ENCODE measurements at places on chromosomes 7 and 10. TPM values are rescaled to one million over a fixed set of nuclear protein-coding genes. Genes with fewer than 3 reads are reported as not detected.

The SPDYE9 gene
- polyA plus RNA-seq, result 0.37 TPM

The ACBD5 gene
- 44.0 TPM for polyA plus RNA-seq

The TEX36 gene
- polyA plus RNA-seq, result 0.07 TPM

The PTN gene
- polyA plus RNA-seq, result 98.3 TPM

The CACUL1 gene
- 24.1 TPM for polyA plus RNA-seq

The FGFBP3 gene
- polyA plus RNA-seq, result 1.9 TPM

The EVX1 gene
- polyA plus RNA-seq, result not detected

- peak; percentile 7 for DNase-seq
Measured at GRCh38 chr7:32941681-32942414, 15.4 kb upstream of the FKBP9 start.

DNA sequence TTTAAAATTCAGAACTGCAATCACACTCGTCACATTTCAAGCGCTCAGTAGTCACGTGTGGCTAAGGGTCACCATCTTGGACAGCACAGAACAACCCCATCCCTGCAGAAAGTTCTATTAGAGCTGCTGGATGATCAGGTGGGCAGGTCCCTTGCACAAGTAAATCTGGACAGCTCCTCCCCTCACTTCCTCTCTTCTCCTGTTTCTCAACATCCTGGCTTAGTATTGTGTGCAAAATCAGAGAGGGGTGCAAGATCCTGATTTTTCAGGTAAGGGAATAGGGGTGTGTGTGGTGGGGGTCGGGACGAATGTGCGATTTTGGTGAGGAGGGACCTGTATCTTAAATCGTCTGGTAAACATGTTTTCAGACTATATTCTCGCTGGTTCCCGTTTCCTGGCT, at the start of gene GIMAP4:
GIMAP4 (plus strand) TSS at position 222 of the 400 bp plus-strand sequence. CDS start 2,512 bp downstream, outside the sequence.
- DNase-seq, result no peak

DNA sequence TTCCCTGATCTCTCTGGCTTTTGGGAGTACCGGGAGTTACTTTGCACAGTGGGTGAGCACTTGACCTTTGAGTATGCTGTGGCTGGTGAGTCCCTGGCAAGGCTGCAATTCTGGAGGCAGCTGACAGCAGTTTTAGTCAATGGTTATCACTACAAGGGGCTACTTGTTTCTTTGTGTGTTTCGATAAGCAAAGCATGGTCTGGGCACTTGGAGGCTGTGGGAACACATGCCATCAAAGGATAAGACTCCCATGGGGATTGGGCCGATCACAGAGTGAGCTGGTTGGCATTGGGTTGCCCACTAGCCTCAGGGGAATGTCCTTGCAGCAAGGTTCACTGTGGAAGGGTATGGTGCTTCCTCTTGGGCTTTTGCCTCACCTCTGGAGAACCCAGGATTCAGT, 208.2 kb downstream of the SNX13 start:
- DNase-seq, result no peak

- DNase-seq, result no peak
Measured at GRCh38 chr7:52168085-52168484, 851.5 kb upstream of the COBL start.

DNA sequence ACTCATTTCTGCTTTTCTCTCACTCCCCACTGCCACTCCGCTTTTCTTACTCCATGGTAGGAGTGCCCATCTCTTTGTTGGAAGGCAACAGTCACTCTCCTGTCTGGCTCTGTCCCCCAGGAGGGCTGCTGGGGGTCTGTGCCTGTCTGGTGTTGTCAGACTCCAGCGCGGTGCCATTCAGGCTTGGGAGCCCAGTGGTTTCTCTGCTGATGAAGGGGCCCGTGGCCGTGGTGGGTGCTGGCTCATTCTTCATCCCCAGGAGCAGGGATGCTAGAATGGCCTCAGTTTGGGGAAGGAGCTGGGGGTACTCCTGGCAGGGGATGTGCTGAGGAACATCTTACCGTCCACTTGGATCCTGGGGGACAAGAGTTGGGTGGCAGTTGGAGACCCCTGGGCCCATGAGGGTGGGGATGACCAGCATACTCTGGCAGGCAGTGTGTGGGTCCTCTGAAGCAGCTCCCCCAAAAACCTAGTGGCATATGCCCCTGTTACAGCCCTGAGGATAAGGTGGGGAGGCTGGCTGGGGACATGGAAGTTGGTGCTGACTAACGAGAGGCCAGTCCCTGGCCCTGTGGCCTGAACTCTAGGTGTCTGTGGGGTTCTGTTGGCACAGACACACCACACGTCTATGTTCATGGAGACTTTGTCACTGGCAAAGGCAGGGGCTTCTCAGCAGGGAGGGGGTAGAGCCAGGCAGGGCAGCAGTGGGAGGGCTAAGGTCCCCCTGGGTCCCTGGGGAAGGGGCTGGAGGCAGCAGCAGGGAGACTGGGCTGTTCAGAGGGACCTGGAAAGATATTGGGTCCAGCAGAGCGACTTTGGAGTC, 102.8 kb upstream of the RET start:
- DNase-seq, result no peak

DNA sequence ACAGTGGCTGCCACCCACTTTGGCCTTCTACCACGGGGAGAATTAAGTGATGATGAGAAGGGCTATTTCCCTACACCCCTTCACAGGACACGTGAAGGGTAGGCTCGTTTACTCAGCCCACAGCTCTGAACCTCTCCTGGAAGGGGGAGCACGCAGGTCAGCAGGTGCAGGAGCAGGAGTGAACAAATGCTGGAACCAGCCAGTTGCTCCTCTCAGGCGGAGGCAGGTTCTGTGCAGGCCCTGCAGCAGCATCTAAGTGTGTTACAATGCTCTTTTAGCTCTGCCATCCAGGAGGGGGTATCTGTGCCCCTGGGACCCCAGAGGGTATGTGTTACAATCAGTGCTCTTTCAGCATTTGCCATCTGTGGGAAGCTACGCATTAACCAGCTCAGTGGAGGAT, 61.2 kb downstream of the AHR start:
- no peak for DNase-seq

- no peak for DNase-seq
Measured at GRCh38 chr10:125144206-125144605, 16.2 kb downstream of the CTBP2 start.

- no peak for DNase-seq
Measured at GRCh38 chr7:29878081-29878688, 71.9 kb downstream of the WIPF3 start.

- DNase-seq, result no peak
Measured at GRCh38 chr10:79132681-79133381, 64.1 kb downstream of the ZMIZ1 start.

DNA sequence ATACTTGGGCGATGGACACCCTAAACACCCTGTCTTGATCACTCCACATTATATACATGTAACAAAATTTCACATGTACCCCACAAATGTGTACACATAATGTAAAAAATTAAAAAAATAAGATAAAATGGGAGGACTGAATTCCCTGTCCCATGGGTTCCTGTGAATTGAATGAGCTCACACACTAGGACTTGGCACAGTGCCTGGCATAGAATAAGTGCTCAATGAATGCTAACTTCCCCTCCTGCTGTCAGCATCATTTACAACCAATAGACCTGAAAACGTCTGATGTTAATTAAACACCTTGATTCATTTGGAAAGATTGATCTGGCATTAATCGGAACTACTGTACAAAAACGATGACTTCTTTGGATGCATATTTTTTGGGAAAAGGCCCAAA, 117.3 kb upstream of the ZNF438 start:
- no peak for DNase-seq

DNA sequence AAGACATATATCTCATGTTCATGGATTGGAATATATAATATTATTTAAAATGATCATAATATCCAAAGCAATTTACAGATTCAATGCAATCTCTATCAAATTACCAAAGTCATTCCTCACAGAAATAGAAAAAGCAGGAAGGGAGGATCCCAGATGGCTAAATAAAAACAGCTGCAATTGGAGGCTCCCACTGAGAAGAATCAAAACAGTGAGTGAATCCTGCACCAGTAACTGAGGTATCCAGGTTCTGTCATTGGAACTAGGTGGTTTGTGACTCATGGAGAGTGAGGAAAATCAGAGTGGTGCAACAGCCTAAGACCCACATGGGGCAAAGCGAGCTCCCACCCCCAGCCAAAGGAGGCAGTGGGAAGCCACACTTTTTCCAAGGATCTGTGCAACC, 128.4 kb downstream of the MTERF1 start:
- no peak for DNase-seq

- DNase-seq, result no peak
Measured at GRCh38 chr7:143407287-143408251, 1.1 kb downstream of the EPHA1 start.

DNA sequence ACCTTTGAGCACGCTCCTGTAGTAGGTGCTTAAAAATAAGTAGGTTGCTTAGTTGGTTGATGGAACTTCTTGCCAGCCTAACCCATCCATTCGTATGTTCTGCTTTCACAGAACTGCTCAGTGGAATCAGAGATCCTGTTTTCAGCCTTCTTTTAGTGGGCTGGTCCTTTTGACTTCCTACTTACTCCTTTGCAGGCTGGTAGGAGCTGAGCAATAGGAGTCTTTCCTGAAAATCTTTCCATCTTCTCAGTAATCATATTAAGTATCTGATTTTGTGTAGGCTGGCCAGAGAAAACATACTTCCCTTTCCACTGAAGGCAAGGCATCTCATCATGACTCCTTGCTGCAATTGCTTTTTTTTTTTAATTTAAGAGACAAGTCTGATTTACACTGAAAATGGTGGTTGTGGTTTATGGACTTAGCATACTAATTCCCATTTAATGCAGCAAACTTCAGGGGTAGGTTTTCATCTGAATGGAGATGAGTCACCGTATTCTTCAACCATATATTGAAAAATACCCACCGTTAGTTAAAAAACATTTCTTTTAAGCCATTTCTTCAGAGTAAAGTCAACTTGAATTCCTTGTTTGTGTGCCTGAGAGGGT, 208.0 kb downstream of the ZNF365 start:
- DNase-seq, result no peak

DNA sequence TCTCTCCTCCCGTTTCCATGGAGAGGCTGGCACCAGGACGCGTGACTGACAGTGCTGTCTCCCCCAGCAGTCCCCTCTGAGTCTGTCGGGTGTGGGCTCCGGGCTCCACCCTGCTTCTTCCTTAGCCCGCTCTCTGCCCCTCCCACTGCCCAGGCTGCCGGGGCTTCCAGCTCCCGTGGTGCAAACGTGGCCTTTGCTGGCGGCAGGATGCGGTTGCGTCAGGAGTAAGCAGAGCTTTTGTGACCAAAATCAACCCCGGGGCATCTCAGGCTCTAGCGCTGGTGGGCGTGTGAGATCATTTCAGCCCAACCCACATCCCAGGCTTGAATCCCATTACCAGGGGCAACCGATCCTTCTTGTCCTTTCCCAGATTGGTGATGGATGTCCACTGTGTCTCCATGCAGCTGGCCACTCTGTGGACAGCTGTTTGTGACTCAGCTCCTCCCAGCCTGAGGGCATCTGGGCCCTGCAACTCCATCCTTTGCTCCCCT, 28.2 kb downstream of the PTPRE start:
- no peak for DNase-seq

DNA sequence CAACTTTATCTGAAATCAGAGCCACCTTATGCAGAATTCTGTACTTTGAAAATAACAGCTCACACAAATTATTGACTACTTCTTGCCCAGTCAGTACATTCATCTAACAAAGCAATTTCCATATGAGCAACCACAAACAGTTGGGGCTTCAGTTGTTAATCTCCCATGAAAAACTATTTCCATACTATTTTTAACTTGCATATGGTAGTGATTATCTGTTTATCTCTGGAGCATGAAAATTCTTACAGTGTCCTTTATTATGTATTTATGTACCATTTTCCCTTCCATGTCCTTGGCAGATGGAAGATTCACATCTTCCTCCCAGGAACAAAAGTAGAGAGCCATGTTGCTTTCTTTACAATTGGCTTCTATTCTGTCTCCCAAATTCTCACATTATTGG, 285.7 kb downstream of the CRPPA start:
- DNase-seq, result no peak

Measured in large intestine (tissue), 12 donors.